Right ventricle myocardium inferior (tissue), 1 donor: ENCODE measurements at places on chromosomes 7 and 10. TPM values are rescaled to one million over a fixed set of nuclear protein-coding genes. Genes with fewer than 3 reads are reported as not detected.

RET gene
- total RNA-seq = 7.7 TPM

ACHE gene
- 0.73 TPM for total RNA-seq

DEPP1 gene
- 33.0 TPM for total RNA-seq

XRCC2 gene
- 0.65 TPM for total RNA-seq

KMT2C gene
- total RNA-seq = 39.4 TPM

GRCh38 chr7:29177963-29178600 lies 16.5 kb upstream of the CHN2 start:
- peak; percentile 79 for DNase-seq

DNA sequence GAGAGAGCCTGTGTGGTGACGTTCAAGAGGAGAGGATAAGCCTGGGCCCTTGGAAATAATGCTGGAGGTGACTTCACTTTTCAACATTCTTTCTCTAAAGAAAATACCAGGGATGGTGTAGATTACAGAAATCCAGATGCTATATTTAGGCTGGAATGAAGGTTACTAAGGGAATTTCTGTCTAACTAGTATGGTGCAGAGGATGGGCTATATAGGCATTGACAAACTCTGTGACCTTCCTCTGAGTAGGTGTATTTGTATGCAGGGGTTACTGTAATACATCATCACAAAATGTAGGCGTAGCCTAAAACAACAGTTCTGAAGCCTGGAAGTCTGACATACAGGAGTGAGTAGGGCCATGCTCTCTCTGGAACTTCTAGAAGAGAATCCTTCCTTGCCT lies 155.3 kb upstream of the INHBA start:
- no peak for DNase-seq

- DNase-seq = no peak
Measured at GRCh38 chr7:32428546-32428945, 61.6 kb downstream of the LSM5 start.

GRCh38 chr10:111703986-111704385 lies 479.6 kb downstream of the GPAM start:
- DNase-seq = no peak

- no peak for DNase-seq
Measured at GRCh38 chr7:50806143-50806542, 23.4 kb upstream of the GRB10 start.

DNA sequence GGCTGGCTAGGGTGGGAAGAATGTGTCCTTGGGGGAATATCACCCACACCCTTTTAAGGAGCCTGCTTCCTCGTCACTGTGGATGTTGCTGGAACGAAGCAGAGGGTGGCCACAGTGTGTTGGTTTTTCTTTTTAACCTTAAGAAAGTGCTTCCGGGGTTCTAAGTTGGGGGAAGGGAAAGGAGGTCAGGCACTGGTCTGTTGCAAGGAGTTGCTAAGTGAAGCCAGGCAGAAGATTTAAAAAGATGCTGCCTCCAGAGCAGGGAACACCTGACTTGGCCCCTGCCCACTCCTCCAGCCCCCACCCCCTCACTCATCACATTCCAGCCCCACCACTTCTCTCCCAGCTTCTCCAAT lies 213.1 kb downstream of the EMX2 start:
- no peak for DNase-seq

DNA sequence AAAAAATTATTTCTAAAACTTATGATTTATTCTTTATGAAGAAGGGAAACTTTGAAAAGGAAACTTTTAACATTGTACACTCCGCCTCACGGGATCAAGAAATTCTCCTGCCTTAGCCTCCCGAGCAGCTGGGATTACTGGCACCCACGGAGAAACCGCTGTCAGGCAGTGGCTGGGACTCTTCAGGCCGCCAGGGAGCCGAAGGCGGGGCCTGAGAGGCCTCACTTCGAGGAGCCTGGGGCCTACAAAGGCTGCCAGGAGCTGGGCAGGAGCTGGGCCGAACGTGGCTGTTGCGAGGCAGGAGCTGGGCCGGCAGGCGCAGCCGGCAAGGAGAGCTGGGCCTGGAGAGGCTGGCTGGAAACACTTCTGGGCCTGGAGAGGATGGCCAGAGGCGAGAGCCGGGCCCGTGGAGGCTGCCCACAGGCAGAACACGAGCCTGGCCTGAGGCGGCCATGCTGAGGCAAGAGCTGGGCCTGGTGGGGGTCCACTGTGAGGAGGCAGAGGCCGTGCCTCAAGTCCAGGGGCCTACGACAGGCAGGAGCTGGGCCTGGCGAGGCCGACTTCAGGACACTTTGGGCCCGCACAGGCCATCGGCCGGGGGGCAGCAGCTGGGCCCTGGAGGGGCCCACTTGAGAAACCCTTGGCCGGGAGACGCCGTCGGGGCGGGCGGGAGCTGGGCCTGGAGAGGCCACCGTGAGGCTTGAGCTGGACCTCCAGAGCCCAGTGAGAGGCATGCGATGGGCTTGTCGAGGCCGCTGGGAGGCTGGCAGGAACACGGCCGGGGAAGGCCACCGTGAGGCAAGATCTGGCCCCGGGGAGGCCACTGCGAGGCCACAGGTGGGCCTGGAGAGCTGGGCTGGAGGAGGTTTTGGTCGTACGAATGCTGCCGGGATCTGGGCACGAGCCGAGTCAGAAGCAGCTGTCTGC lies 23.7 kb downstream of the MDH2 start:
- no peak for DNase-seq

DNA sequence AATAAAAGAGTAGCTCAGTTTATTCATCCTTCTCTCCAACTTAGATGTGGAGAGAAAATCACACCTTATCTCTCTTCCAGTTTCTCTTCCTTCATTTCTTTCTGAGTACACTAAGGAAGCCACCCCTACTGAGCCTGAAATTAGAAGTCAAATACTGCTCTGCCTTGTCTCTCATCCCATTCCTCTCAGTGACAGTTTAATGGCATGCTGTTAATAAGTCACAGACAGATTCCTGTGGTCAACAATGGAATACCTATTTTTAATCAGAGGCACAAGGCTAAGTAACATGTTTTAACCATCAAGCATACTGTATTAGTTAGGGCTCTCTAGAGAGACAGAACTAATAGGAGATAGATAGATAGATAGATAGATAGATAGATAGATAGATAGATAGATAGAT lies 253.2 kb downstream of the HTR7 start:
- no peak for DNase-seq

DNA sequence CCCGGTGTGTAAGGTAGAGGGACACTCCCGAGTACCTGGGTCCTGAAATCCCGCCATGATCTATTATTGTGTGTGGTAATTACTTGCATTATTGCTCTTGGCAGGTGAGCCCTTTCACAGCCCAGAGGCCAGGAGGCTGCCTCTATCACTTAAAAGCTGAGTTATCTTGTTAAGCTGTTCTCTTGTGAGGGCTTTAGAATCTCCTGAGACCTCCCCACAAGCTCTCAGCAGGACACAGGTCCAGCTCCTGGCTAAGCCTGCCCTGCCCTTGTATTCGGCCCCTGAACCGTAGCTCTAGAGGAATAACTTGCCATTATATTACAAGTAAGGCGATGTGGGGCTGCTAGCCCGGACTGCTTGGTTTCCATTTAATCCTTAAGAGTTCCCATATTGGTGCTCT lies 13.9 kb downstream of the SND1 start:
- no peak for DNase-seq

- no peak for DNase-seq
Measured at GRCh38 chr10:86744067-86744725, 12.2 kb upstream of the BMPR1A start.

DNA sequence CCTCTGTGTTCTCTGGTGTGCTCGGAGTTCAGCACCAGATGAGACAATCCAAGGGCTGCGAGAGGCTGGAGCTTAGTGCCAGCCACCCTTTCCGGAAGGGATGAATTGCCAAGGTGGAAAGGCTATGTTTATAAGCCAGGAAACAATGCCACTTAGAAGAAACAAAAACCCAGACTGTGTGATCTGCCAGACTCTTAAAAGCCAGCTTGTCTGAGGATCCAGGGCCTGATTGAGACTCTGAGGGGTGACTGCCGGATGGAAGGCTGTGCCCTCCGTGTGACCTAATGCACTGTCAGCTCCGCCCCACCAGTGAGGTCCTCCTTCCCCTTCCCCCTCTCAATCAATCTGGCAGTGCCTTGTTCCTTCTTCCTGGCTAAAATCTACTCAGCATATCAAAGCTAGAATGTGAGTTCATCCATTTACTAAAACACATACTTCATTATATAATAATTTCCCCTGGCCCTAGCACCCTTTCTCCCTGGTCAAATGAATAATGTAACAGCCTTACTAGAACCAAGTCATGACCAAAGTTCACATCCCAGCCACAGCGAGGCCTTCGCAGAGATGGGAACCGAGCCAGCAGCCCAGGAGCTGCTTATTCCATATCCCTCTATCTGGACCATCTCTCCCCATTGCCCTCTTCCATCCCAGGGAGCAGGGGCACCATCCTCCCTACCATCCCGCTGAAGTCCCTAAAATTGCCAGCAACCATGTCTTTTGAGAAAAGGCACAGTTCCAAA lies 25.5 kb downstream of the FAM107B start:
- DNase-seq = no peak

GRCh38 chr10:47047127-47047504 lies 135.9 kb downstream of the PTPN20 start:
- DNase-seq = no peak

GRCh38 chr7:18399436-18400235 lies 95.9 kb upstream of the HDAC9 start:
- no peak for DNase-seq
